Hematopoietic multipotent progenitor cell (in vitro differentiated cells): ENCODE measurements at places on chromosomes 7 and 10.
A peak's percentile ranks its signal among the peaks of the same experiment; 100 is the strongest.

DNA sequence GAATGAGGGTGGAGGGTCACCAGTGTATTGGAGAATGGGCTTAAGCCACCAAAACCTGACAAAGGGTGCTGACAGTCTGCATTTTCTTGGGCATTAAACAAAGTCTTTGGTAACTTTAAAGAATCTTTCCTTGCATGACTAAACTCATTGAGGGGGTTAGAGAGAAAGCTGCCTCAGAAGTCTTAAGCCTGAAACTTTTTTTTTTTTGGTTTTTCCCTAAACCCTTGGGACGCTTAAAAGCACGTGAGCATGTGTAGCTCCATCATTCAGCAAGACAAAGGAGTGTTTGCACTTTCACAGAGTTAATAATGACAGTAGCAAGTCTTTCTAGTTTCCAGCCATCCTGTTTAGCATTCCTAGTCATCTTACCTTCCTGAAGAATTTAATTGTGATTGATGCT is 110.7 kb downstream of the LRMDA start:
- no peak for DNase-seq

- DNase-seq, result peak; percentile 64
Measured at GRCh38 chr7:141053626-141054025, 20.2 kb upstream of the TMEM178B start.

- DNase-seq, result no peak
Measured at GRCh38 chr7:55019691-55020465, 1.1 kb downstream of the EGFR start.

- no peak for DNase-seq
Measured at GRCh38 chr7:97305589-97305988, 188.1 kb downstream of the SDHAF3 start.

- DNase-seq, result peak; percentile 37
Measured at GRCh38 chr7:108002726-108003598, at the start of gene LAMB1. Gene LAMB1, minus strand, starts transcription at chr7:108003161. Its CDS starts 276 bp downstream, at chr7:108002885.

GRCh38 chr7:45295222-45295621 is 137.6 kb downstream of the RAMP3 start:
- DNase-seq, result no peak

- DNase-seq, result no peak
Measured at GRCh38 chr7:2128601-2129322, 104.0 kb downstream of the MAD1L1 start.
